ENCODE measurements at places on chromosomes 4 and X.

GRCh38 chr4:57320217-57320616, 210.0 kb upstream of the IGFBP7 start:
- no peak for DNase-seq

DNA sequence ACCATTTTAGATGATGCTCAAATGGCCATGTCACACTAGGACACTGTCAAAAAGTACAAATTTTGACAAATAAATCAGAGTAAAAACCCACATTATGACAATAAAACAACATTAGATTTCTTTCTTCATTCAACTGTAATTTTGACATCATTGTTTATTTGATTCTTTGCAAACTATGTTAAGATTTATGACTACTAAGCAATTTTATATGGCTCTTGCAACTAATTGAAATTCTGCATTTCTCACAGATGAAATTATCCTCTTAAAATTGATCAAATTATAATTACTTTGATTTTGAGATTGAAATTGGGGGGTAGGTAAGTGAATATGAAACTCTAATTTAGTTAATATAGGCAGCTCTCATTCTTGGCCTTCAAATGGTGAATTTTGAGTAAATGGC, 59.8 kb downstream of the ATOH1 start:
- DNase-seq, result no peak

DNA sequence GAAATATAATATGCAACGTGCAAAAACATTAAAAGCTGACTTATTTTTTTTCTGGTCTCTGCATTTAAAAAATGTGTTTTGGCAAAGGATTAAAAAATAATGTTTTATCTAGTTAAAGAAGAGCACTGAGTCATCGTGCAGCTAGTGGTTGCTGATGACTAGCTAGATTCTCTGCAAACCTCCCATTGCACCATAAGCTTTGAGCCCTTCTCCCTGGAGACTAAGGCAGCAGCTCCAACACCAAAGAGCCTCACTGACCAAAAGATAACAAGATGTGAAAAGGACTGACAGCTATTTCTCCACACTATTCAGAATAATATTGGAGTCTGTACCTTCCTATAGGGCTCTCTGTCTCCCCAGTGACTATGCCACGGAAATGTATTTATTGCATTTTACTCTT, 424.3 kb downstream of the SLITRK2 start:
- DNase-seq, result no peak

- DNase-seq, result no peak
Measured at GRCh38 chrX:20571611-20572010, 304.9 kb upstream of the RPS6KA3 start.

- no peak for DNase-seq
Measured at GRCh38 chrX:110692866-110693265, 102.8 kb downstream of the CHRDL1 start.

DNA sequence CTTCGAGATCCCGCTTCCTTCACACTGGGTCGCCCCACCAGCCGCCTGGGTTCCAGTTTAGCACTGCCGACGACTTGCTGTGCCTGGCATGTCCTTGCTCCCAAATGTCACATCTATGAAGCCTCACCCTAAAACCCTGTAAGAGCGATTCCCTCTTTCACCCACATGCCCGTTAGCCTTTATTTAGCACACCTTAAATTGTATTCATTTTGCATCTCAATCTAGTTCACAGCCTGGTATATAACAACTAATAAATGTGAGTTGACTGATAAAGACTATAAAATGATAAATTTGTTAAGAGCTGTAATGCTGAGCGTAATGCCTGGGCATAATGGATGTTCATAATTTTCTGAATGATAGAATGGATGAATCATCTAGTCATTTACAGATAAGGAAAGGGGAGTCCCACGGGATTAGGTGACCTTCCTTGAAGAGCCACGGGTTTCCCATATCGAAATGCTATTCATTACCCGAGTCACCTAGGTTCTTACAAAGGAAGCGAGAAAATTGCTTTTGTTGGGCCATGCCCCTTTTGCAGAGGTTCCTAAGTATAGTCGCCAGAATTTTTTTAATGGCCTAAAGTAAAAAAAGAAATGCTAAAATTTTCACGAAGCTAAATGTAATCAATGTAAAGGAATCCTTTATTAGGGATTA, 1.1 kb upstream of the AP1S2 start:
- DNase-seq, result no peak

DNA sequence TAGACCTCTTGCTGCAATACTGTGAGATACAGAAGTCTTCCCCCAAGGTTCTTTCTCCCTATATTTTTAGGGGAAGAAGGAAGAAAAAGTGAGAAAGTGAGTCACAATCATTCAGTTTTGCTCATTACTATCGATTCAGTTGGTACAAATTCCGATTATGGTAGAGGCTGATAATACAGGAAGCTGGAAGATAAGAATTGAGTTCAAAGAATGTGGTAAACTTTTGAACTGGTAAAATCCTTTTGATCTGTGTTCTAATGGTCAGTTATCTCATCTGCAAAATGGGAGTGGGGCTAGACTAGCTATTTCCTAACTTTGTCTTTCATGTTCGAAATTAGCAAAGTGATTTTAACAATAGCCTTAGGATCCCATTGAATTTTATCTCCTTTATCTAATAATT, 101.4 kb upstream of the FAT1 start:
- DNase-seq, result no peak

All from stimulated activated CD4-positive, alpha-beta T cell treated with anti-CD3 and anti-CD28 coated beads, Interleukin-1b, Interleukin-23, amount 100 ng/mL, for 1 hour (primary cell).